Cortex of kidney (tissue), 1 donor: ENCODE measurements at places on chromosomes 1 and 21.

DNA sequence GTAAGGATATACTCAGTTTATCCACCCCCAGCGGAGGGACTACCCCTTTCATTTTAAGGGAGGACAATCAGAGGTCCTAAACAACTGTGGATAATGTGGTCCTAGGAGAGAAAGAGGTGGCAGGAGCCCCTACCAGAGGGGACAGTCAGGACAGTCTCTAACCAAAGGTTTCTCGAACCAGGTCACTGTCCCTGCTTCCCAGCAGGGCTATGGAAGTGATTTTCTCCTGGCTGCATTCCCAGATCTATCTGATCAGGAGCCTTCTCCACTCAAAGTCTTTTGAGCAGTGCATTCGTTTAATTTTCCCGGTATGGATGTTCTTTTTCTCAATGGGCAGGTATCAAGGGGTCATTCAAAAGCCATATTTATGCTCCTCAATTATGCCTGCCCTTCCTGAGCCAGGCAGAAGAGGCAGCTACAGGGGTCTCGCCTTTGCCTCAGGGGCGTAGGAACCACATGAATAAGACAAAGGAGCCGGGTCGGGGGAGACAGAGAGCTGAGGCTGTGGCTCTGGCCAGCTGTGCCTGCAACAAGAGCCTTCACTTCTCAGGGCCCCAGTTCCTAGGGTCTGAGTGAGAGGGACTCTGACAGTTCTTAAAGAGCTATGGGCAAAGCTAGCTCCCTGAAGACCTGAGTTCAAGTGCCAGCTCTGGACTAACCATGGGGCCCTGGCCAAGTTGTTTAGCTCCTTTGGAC lies 62.5 kb upstream of the DMRTB1 start:
- no peak for DNase-seq

- DNase-seq, result no peak
Observed at GRCh38 chr1:237687804-237688203, 202.9 kb downstream of the ZP4 start.

GRCh38 chr1:184387476-184388318 lies 868 bp downstream of the C1orf21 start:
- no peak for DNase-seq

GRCh38 chr1:44068442-44068921 lies 37.2 kb upstream of the SLC6A9 start:
- no peak for DNase-seq

GRCh38 chr1:95021119-95021518 lies 51.6 kb downstream of the ALG14 start:
- DNase-seq, result no peak

DNA sequence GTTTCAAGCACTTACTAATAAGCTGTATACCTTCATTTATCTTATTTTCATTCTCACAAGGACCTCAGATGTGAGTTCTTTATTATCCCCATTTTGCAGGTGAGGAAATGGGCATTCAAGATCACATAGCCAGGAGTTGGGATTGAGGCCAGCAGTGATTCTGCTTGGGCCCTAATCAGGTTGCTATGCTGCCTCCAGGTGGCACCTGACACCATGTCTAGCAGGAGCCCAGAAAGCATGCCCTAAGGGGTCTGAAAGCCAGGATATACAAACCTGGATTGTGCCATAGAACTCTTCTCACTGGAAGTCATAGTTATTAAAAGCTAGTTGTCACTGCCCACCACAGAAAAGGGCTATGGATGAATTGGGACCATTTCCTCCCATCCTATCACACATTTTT lies 61.1 kb downstream of the FYB2 start:
- no peak for DNase-seq
